Thyroid gland (tissue), 4 donors: ENCODE measurements at places on chromosomes 6 and 20.
A peak's percentile ranks its signal among the peaks of the same experiment; 100 is the strongest.

- no peaks in the 10 kb centered on the region for H3K27me3 ChIP-seq
- DNase-seq: no peak
- H3K4me1 ChIP-seq: peaks cover 15% of the 10 kb centered on the region
- H3K36me3 ChIP-seq: no peaks in the 10 kb centered on the region
- H3K4me3 ChIP-seq: no peak overlapping the region
- no peak overlapping the region for H3K27ac ChIP-seq
Measured at GRCh38 chr6:4615231-4615630, 161.0 kb upstream of the CDYL start.

DNA sequence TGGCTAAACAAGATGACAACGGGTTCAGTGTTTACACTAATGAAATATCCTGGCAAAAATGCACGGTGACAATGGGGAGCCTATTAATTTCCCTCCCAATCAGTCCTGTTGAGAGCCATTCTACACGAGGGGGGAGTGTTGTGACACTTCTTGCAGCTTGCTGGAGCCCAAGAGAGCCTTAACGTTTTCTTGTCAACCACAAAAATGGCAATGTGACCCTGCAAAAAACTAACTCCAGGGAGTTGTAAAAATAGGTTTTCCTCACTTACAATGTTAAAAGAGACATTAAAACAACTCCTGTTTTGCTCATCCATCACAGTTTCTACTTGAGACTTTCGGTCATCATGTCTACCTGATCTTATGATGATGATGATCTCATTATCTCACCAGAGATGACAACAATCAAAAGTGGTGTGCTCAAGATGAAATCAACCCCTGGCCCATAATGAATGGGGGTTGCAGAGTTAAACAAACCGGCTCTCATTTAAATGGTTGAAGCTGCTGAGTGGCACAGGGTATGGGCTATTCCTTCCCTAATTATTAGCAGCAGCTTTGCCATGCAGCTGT, 57.9 kb downstream of the GJA10 start:
- H3K27ac ChIP-seq: no peak overlapping the region
- no peaks in the 10 kb centered on the region for H3K27me3 ChIP-seq
- no peaks in the 10 kb centered on the region for H3K4me1 ChIP-seq
- no peak for DNase-seq
- H3K4me3 ChIP-seq: no peak overlapping the region

GRCh38 chr20:1164871-1165270, 19.9 kb downstream of the TMEM74B start:
- no peak for DNase-seq
- H3K4me1 ChIP-seq: no peaks in the 10 kb centered on the region
- H3K27me3 ChIP-seq: no peaks in the 10 kb centered on the region
- H3K27ac ChIP-seq: no peak overlapping the region
- H3K36me3 ChIP-seq: peaks cover 66% of the 10 kb centered on the region

- no peaks in the 10 kb centered on the region for H3K27me3 ChIP-seq
- H3K36me3 ChIP-seq: no peaks in the 10 kb centered on the region
- peak overlapping the region; percentile 90 for H3K27ac ChIP-seq
- H3K4me3 ChIP-seq: no peak overlapping the region
- no peak for DNase-seq
- H3K4me1 ChIP-seq: peaks cover 30% of the 10 kb centered on the region
Measured at GRCh38 chr6:18328070-18328469, 59.1 kb upstream of the RNF144B start.

GRCh38 chr6:7085911-7086310, 21.9 kb upstream of the RREB1 start:
- DNase-seq: peak; percentile 70
- H3K27ac ChIP-seq: no peak overlapping the region
- H3K36me3 ChIP-seq: no peaks in the 10 kb centered on the region

DNA sequence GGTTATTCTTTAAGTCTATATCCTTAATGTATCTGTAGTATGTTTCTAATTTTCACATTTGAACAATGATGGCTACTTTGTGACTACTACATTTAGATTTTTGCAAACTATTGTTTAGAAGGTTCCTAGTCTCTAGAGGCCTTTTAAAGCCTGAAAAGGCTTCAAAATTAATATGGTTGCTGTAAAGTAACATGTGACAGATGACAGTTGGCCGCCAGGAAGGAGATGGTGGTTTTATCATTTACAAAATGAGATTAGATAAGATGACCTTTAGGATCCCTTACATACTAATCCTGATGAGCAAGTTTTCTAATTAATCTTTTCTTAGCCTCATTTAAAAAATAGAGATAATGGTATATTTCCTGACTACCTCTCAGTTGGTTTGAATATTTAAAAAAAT, 18.8 kb downstream of the SCAF8 start:
- no peak for DNase-seq
- H3K27me3 ChIP-seq: no peaks in the 10 kb centered on the region
- no peak overlapping the region for H3K27ac ChIP-seq
- no peak overlapping the region for H3K4me3 ChIP-seq

- H3K27me3 ChIP-seq: no peaks in the 10 kb centered on the region
- H3K36me3 ChIP-seq: no peaks in the 10 kb centered on the region
- H3K4me3 ChIP-seq: no peak overlapping the region
- no peak for DNase-seq
Measured at GRCh38 chr6:102520966-102521365, 1127.5 kb downstream of the GRIK2 start.

DNA sequence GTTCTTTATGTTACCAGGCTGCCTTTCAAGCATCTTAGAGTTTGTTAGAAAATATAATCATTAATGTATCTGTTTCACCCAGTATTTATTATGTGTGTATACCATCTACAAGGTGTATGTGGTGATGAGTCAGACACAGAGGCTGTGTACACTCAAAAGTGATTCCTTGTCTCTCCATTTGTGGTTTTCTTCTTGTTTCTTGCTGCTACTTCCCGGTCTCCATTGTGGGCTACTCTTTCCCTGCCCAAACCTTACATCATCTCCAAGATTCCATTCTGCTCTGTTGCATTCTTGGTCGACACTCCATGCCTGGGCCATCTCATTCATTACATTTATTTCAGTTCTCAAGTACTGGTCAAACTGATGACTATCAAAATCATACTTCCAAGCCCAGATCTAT, 182.2 kb upstream of the STXBP5 start:
- no peak overlapping the region for H3K4me3 ChIP-seq
- H3K27ac ChIP-seq: no peak overlapping the region
- H3K4me1 ChIP-seq: no peaks in the 10 kb centered on the region
- no peak for DNase-seq
- H3K36me3 ChIP-seq: no peaks in the 10 kb centered on the region

GRCh38 chr6:113190170-113190569, 667.0 kb upstream of the MARCKS start:
- no peaks in the 10 kb centered on the region for H3K36me3 ChIP-seq
- H3K27me3 ChIP-seq: no peaks in the 10 kb centered on the region
- DNase-seq: peak; percentile 15
- no peak overlapping the region for H3K4me3 ChIP-seq
- H3K27ac ChIP-seq: no peak overlapping the region

DNA sequence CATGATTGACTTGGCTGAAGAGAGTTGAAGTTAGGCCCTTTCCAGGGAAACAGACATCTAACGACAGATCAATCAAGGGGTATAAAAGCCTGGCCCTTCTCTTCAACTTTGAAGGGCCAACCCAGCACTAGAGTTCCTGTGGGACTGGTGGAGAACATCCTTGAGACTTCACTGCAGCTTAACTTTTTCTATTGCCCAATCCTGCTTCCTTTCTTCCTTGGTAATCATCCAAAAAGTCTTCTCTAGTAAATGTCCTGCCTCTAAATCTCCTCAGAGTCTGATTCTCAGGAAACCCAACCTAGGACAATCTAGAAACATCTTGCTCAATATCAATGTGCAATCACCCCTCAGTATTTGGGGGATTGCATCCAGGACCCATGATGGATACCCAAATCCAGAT, 1.9 kb downstream of the MKKS start:
- peaks cover 22% of the 10 kb centered on the region for H3K4me1 ChIP-seq
- DNase-seq: no peak
- no peak overlapping the region for H3K4me3 ChIP-seq
- no peaks in the 10 kb centered on the region for H3K27me3 ChIP-seq
- no peaks in the 10 kb centered on the region for H3K36me3 ChIP-seq

DNA sequence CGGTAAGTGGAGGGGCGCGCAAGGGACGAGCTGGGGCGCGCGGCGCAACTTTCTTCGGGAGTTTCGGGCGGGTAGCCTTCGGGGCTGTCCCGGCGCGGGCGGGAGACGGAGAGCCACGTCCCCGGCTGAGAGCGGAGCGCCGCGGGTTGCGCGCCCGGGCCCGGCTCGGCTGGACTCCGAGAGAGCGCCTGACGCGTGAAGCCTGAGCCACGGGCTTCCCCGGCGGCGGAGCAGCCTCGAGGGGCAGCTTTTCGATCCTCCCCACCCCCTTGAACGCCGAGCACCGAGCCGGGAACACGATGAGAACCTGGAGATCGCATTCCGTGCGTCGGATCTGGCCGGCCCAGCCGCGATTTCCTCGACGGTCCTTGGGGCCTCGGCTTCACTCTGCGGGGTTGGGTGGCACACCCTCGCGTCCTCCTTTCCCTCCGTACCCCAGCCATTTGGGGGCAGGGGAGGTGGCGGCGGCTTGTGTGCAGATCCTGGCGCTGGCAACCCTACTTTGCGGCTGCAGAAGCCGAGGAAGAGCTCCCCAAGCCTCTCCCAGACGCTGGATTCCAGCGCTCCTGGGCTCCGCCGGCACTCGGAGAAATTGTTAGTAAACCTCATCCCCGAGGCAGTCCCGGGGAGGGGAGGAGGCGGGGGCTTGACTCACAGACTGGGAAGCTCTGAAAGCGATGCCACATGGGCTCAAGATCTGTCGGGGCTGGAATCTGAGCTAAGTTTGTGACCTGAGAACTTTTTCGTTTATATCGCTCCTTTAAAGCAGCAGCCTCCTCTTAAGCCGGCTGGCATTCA, 572 bp downstream of the DSE start:
- H3K4me1 ChIP-seq: no peaks in the 10 kb centered on the region
- H3K36me3 ChIP-seq: no peaks in the 10 kb centered on the region
- peak overlapping the region; percentile 87 for H3K27ac ChIP-seq
- DNase-seq: peak; percentile 62
- H3K4me3 ChIP-seq: peak overlapping the region; percentile 52

- H3K4me1 ChIP-seq: no peaks in the 10 kb centered on the region
- no peaks in the 10 kb centered on the region for H3K27me3 ChIP-seq
- no peak overlapping the region for H3K4me3 ChIP-seq
- H3K27ac ChIP-seq: no peak overlapping the region
- DNase-seq: peak; percentile 24
Measured at GRCh38 chr6:26311385-26312095, 53.5 kb upstream of the BTN3A2 start.

- no peak overlapping the region for H3K4me3 ChIP-seq
- no peaks in the 10 kb centered on the region for H3K27me3 ChIP-seq
- peaks cover 59% of the 10 kb centered on the region for H3K4me1 ChIP-seq
- H3K36me3 ChIP-seq: peaks cover 17% of the 10 kb centered on the region
- peak overlapping the region; percentile 91 for H3K27ac ChIP-seq
Measured at GRCh38 chr20:36825385-36826104, 50.4 kb upstream of the TLDC2 start.

GRCh38 chr6:18160911-18161310, 5.7 kb downstream of the KDM1B start:
- peaks cover 6% of the 10 kb centered on the region for H3K4me1 ChIP-seq
- H3K27ac ChIP-seq: no peak overlapping the region
- H3K36me3 ChIP-seq: peaks cover 24% of the 10 kb centered on the region
- H3K4me3 ChIP-seq: no peak overlapping the region

- DNase-seq: no peak
- H3K4me1 ChIP-seq: no peaks in the 10 kb centered on the region
- H3K36me3 ChIP-seq: no peaks in the 10 kb centered on the region
Measured at GRCh38 chr6:64988148-64988547, 718.9 kb downstream of the EYS start.

- H3K4me1 ChIP-seq: peaks cover 4% of the 10 kb centered on the region
- no peaks in the 10 kb centered on the region for H3K27me3 ChIP-seq
- peak; percentile 60 for DNase-seq
Measured at GRCh38 chr6:136483906-136484305, 66.3 kb downstream of the MAP7 start.

- DNase-seq: no peak
- no peaks in the 10 kb centered on the region for H3K36me3 ChIP-seq
- H3K4me3 ChIP-seq: no peak overlapping the region
- H3K27me3 ChIP-seq: no peaks in the 10 kb centered on the region
- H3K27ac ChIP-seq: no peak overlapping the region
Measured at GRCh38 chr20:8875586-8875985, 193.3 kb upstream of the PLCB4 start.

DNA sequence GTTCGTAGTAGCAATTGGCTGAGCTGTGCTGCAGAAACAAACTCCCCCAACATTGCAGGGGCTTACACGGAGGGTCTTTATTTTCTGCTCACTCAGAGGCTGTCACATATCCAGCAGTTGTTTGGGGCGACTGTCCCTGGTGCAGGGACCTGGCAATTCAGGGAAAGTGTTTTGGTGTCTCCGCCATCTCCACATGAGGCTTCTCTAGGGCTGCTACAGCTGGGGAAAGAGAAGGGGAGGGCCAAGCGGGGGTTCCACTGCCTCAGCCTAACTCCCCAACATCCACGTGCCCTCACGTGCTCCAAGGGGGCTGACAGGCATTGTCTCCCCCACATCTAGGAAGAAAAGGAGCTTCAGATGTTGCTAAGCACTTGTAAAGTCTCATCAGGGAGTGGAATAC, 61.3 kb upstream of the NXT1 start:
- no peaks in the 10 kb centered on the region for H3K36me3 ChIP-seq
- H3K27me3 ChIP-seq: no peaks in the 10 kb centered on the region
- H3K4me1 ChIP-seq: no peaks in the 10 kb centered on the region
- DNase-seq: no peak
- H3K4me3 ChIP-seq: no peak overlapping the region

GRCh38 chr20:37615340-37616109, 78.3 kb upstream of the CTNNBL1 start:
- H3K4me3 ChIP-seq: no peak overlapping the region
- peak; percentile 63 for DNase-seq
- H3K4me1 ChIP-seq: no peaks in the 10 kb centered on the region

- H3K4me3 ChIP-seq: no peak overlapping the region
- H3K27me3 ChIP-seq: no peaks in the 10 kb centered on the region
- H3K36me3 ChIP-seq: no peaks in the 10 kb centered on the region
- no peak for DNase-seq
- no peak overlapping the region for H3K27ac ChIP-seq
Measured at GRCh38 chr20:10708351-10709185, 34.8 kb upstream of the JAG1 start.

DNA sequence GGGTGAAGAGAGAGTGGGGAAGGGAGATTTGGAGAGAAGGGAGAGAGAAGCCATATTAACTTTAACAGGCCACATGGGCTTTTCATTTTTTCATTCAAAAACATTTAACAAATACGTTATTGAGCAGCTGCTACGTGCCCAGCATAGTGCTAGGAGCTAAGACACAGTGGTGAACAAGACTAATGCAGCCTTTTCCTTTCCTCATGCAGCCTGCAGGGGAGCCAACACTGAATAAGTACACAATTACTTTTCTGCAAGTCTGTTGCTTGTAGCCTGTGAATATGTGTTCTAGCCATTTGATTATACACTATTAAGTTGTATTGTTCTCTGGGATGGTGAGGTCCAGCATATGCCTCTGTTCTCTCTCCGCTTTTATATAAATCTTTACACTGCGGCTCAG, 1.9 kb upstream of the BLOC1S5 start:
- H3K4me3 ChIP-seq: no peak overlapping the region
- peaks cover 7% of the 10 kb centered on the region for H3K4me1 ChIP-seq
- no peaks in the 10 kb centered on the region for H3K36me3 ChIP-seq
- H3K27ac ChIP-seq: no peak overlapping the region
- no peaks in the 10 kb centered on the region for H3K27me3 ChIP-seq
